ENCODE measurements at places on chromosomes 7 and 10.
A peak's percentile ranks its signal among the peaks of the same experiment; 100 is the strongest.

GRCh38 chr7:45443263-45443662 lies 130.9 kb upstream of the ADCY1 start:
- no peak for DNase-seq

- no peak for DNase-seq
These were observed 280.1 kb downstream of the SKAP2 start for GRCh38 chr7:26584326-26584725.

DNA sequence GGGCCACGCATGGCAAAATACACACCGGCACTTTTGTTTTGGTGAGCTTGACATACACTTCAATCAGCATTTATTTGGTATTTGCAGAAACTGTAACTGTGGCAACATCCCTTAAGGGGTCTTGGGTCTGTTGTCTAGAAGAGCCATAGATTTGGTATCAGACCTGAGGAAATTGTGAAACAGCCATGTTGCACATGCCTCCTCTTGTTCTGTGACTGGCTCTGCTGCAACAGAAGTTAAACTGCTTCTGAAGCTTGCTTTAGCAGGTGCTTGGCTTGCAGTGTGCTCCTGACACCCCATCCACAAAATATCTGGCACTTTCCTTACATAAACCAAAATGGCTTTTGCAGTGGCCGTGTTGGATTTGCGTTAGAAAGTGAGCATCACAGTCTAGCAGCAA lies 247.3 kb downstream of the GATA3 start:
- no peak for DNase-seq

- DNase-seq = no peak
These were observed 243.2 kb downstream of the CDK14 start for GRCh38 chr7:90839316-90839715.

DNA sequence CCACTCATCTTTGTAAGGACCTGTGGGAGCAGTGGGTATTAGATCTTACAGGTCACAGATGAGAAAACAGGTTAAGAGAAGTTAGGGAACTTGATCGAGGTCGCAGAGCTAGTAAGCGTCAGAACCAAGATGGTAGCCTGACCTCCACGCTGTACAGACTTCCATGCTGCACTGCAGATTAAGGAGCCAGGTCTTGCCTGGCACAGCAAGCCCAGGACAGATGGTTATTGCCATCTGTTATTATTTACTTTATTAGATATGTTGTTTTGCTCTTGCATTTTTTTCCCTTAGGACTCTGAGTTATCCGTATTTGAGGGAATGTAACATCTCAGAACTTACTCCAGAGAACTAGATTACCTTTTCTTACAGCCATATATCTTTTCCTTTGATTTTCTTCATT lies 147.2 kb downstream of the NSUN6 start:
- no peak for DNase-seq

DNA sequence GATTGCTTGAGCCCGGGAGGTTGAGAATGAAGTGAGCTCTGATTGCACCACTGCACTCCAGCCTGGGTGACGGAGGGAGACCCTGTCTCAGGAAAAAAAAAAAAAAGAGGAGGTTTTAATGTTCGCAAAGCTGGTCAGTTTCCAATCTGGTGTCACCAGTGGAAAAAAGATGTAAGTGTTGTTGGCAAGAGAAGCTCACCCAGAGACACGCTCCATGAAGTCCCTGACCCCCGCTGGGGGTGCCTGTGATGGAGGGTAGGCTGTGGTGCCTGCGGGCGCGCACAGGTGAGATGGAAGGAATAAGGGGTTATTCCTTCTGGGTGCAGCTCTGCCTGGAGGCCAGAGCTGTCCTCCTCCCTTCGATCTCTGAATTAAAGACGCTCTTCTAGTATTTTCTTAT lies 122.7 kb downstream of the CUX1 start:
- DNase-seq = no peak

GRCh38 chr10:97028126-97028831 lies 157.5 kb downstream of the SLIT1 start:
- DNase-seq = no peak

- no peak for DNase-seq
These were observed 129.6 kb upstream of the CCDC6 start for GRCh38 chr10:60035984-60036383.

- peak; percentile 20 for DNase-seq
These were observed 41.2 kb downstream of the CHCHD3 start for GRCh38 chr7:133040674-133041073.

DNA sequence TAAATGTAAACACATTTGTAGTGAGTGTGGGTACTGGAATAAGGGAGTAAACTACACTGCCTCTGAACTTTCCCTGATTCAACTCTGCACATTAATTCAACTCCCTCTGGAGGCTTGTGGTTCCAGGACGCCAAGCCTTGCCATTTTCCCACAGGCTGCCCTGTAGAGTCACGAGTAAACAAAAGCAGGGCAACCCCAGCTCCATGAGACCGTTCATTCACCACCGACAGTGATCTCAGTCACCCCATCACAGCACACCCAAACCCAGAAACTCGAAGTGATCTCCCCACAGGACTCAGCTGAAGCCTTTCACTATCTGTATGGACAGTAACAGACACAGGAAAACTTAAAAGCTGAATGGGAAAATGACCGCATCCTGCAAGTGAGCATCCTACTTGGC lies 218.8 kb upstream of the FRMD4A start:
- no peak for DNase-seq

DNA sequence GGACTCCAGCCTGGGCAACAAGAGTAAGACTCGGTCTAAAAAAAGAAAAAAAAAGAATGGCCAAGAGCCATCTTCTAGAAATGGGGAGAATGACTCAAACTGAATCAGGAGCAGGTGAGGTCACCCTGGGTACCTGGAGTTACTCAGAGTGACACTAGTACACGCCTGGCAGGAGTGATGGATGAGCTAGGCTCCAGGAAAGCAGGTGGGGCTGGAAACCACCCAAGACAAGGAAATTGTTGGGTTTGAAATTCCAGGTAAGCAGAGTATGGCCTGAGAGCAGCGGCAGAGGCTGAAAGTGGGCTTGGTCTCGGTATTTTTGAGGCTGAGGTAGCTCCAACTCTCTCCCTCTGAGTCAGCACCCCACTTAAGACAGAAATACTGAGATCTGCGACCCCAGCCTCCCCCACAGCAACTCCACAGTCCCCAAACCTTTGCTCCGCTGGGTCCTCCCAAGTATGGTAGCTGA lies 18.5 kb downstream of the DDIT4 start:
- DNase-seq = no peak

DNA sequence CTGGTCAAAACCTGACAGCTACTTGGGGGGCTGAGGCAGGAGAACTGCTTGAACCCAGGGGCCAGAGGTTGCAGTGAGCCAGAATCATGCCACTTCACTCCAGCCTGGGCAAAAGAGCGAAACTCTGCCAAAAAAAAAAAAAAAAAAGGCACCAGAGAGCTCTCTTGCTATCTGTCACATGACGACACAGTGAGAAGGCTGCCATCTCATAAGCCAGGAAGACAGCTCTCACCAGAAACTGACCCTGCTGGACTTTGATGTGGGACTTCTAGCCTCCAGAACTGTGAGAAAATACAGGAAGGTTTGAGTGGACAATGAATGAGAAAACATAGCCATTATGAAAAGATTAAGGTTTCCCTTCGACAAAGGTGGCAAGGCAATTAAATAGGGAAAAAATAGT lies 51.1 kb upstream of the KCNIP2 start:
- DNase-seq = no peak

DNA sequence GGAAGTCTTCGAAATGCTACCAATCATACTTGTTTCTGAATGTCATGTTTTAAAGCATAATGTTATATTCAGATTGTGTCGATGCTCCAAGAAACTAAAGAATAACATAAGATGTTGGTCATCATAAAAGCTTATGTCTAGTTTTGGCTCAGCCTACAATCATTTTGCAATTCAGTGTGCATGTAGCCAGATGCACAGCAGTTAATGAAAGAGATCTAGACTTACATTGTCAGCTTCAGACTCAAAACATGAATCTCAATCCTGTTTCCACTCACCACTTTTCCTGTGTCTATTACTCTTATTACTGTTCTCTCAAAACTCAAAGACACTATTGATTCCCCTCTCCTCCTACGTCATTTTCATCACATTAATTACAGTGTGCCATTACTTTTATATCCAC lies 21.4 kb downstream of the TMEM196 start:
- DNase-seq = no peak

- peak; percentile 51 for DNase-seq
These were observed at the start of gene SNX8 for GRCh38 chr7:2314209-2314955. Gene SNX8 (minus strand): TSS chr7:2314441. CDS start chr7:2314421, 20 bp downstream.

GRCh38 chr10:42367532-42368230 lies 270.7 kb downstream of the ZNF33B start:
- DNase-seq = no peak

- DNase-seq = no peak
These were observed 9.8 kb upstream of the PNPLA8 start for GRCh38 chr7:108535744-108536143.

GRCh38 chr7:49783446-49783845 lies 10.0 kb downstream of the VWC2 start:
- no peak for DNase-seq

DNA sequence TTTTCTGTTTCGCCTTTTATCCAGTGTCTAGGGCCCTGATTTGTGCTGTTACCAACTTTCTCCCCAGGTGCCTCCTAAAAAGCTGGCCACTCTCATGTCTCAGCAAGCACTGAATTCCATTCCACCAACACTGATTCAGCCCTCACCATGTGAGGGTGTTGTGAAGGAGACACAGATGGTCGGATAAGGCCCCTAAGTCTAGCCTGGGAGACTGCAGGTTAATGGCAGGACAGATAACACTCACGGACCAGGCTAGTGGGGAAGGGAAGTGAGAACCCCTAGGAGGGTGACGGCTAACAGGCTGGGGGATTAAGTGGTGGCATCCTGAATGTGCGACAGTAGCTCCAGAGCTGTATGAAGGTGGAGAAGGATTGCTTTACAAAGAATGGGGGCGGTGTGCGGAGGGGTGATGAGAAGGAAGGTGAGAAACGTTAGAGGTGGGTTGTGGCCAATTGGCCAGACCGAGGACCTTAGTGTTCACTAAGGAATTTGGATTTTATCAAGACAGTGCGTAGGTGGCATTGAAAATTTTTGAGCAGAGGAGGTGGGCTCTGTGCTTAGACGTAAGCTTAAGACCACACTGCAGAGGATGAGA lies 3.8 kb upstream of the DUSP5 start:
- no peak for DNase-seq

DNA sequence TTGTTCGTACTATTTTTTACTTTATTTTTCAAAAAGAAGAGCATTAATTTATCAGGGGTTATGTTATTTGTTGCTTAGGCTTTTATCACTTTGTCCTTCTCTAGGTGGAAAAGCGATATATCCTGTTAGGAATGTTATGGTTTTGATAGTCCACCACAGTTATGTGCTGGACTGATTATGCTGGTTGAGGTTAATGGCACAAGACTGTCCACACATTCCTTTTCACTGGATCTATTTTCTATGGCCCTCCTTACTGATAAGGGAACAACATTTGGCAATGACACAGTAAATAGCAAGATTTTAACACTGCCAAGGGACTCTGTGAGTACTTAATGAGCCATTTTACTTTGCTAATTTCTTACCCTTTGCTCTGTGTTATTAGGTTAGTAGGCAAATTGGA lies 1212.3 kb downstream of the NXPH1 start:
- no peak for DNase-seq

DNA sequence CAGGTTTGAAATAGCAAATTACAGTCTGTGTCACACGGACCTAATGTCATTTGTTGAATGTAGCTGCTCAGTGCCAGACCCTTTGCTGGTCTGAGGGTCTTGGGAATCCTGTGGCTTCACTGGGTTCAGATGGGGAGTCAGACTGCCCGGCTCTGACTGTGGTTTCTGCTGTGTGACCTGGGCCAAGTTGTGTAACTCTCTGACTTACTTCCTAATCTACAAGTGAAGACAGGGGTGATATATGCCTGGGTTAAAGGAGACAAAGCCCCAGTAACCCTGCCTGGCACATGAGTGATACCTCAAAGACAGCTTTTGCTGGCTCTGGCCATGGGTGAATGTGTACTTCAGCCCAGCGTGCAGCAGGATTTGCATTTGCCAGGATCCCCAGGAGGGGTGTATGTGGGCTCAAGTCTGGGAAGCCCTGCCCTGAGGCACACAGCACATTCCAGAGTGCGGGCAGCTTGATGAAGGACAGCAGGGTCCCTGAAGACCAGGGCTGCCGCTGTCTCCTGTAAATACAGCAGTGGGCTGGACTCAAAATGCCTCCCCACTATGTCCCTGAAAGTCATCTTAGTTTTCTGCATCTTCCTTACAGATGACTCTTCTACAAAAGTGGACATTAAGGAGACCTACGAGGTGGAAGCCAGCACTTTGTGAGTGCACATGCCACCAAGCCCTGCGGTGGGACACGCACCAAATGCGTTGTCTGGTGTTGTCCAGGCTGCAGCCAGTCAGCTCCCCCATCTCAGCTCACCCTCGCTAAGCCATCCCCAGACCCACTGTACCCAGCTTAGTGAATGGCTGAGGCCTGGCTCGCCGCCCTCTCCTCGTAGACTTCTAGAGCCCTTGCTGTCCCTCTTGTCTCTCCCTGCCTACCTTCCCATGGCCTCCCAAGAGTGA lies 16.4 kb downstream of the NACAD start:
- no peak for DNase-seq

DNA sequence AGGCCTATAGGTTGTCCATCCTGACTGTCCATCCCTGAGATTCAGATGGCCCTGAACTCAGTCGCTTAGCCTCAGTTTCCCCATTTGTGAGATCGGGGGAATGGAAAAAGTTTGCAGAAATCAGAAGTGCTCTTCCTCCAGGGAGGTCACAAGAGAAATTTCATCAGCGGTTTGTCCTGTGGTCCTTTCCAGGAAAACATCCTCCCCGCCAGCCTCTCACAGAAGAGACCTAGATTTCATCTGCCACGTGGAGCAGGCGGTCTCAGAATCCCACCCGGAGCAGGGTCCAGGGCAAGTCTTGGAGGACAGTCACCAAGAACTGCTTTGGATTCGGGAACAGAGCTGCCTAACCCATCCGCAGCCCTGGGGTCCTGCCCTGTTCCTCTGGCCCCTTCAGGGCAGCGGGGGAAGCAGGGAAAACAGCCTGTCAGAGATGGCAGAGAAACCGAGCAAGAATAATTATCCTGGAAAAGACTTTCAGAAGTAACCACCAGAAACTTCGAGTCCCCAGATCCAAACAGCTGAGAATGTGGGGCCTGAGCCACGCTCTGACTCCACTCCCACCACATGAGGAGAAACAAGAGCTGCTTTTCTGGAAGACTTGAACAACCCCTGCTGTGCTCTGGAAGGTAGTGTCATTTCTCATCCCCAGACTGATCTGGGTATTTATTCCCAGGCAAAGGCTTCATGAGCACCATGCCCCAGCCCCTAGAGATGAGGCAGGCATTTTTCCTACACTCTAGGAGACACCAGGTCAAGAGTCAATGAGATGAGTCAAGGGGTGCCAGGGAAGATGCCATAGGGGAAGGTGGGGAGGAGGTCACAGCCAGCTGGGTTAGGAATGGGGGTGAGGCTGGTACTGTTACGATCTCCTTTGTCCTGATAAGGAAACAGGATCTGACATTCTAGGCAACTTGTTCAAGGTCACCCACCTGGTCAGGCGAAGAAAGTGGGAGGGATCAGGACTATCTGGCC lies 1.1 kb upstream of the TNS3 start:
- no peak for DNase-seq
